ENCODE measurements at places on chromosomes 2 and 18.

DNA sequence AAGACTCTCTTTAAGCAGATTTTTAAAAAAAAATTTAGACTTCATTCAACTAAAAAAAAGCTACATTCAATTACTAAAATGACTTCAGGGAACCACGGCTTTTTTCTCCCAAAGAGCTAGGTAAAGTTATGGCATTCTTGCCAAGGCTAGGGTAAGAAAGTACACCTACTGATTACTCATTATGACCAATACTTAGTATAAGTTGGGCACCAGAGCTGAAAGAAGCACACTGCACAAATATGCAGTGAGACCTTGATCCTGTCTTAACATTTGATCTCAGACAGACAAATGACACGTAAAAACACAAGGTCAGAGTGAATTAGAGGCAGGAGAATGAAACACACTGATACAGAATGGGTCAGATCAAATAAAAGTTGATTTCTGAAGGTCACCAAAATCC lies 88.7 kb downstream of the THADA start:
- no peak for DNase-seq

- no peak for DNase-seq
These were observed 94.8 kb downstream of the SH3BP4 start for GRCh38 chr2:235046589-235046988.

GRCh38 chr18:27400001-27400400 lies 214.9 kb upstream of the CHST9 start:
- DNase-seq: no peak

- no peak for DNase-seq
These were observed 2.5 kb upstream of the RNF181 start for GRCh38 chr2:85593023-85593422.

DNA sequence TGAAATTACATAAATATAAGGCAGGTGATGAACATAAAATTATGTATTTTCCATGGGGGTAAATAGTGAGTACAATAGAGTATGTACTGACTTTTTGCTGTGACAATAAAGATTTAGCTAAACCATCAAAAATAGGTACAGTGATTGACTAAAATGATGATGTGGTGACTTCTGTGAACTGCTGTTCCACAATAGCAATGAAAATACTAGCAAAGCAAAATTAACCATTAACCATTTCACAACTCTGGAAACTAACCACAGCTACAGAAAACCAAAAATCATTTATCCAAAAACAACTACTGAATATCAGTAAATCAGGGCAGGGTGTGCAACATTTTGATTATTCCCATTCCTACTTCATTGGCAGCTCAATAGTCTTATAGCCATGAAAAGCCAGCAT lies 161.4 kb upstream of the GYPC start:
- no peak for DNase-seq

GRCh38 chr18:2180586-2180985 lies 390.7 kb downstream of the METTL4 start:
- DNase-seq: no peak
